ENCODE measurements at places on chromosomes 4 and X.

DNA sequence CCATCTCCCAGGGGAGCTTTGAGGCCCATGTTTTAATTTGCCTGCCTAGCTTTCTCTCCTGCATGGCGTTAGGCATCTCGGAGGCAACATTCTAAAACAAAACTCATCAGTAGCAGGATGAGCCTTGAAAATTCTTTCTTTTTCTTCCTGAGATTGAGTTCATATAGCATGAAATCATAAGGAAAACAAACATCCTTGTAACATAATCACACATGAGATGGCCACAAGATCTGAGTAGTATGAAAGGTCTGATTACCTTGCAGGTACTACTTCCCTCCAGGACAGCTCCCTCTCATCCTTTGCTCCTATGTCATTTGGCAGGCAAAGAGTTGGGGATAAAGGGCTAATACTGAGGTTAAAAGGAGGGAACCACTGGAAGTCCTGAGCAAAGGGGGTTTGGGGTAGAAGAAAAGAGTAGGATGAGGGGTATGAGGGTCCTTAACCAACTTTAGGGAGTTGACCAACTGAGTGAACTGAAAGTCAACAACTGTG lies 37.5 kb upstream of the CXCL8 start:
- DNase-seq = no peak

GRCh38 chrX:111151764-111152163 lies 55.8 kb downstream of the PAK3 start:
- no peak for DNase-seq

DNA sequence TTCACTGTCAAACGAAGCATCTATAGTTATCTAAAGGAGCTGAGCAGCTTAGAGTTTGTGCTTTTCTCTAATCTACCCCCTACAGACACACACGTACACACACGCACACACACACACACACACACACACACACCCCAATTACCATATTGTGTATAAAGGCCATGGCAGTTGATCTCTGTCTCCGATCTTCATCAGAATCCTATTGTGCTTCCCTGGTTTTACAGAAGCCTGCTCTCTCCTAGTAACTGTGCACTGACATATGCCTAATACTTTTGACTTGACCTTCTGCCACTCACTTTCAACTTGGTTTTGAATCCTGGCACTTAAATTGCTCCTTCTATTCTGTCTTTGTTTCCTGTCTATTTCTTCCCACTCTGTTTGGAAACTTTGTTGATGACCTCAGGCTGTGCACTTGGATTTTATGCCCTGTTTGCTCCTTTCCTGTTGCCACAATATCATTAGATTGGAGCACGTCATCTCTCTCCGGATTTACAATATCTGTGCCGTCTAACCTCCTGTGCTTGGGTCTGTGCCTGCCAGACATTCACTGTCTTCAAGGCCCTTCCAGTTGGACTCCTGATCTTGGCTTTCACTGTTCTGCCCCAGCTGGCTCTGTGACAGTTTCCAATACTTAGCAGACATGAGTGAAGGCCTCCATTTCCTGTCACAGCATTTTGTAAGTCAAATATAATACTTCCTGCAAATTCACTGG lies 928.1 kb downstream of the FAT4 start:
- DNase-seq = no peak

DNA sequence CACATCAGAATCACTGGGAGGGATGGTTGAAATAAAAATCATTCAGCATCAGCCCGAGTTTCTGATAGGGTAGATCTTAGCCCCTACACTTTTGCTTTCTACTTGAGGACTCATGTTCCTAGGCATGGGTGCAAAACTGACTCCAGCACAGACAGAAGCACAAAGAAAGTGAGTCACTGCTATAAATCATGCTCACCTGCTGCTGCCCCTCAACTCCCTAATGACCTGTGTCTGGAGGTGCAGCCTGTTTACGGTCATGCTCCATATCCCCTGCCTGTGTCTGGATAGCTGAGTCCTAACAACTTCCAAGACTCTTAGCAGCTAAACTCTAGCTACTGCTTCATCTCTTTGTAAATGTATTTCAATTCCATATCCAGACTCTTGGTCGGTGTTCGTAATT lies 57.8 kb downstream of the ADGRA3 start:
- DNase-seq = no peak

- DNase-seq = no peak
Observed at GRCh38 chr4:174401471-174402130, 117.9 kb downstream of the CEP44 start.

GRCh38 chrX:48831909-48832291 lies 3.5 kb downstream of the PCSK1N start:
- DNase-seq = no peak

All from stimulated activated CD8-positive, alpha-beta memory T cell treated with anti-CD3 and anti-CD28 coated beads, Interleukin-2, amount 100 ng/mL, for 1 hour (primary cell).